ENCODE measurements at places on chromosomes 13 and 19. TPM values are rescaled to one million over a fixed set of nuclear protein-coding genes. Genes with fewer than 3 reads are reported as not detected.

Gene FOXO1
- 14.4 TPM for total RNA-seq

Gene ZNF730
- total RNA-seq: not detected

Gene FARSA
- total RNA-seq: 34.6 TPM

DNA sequence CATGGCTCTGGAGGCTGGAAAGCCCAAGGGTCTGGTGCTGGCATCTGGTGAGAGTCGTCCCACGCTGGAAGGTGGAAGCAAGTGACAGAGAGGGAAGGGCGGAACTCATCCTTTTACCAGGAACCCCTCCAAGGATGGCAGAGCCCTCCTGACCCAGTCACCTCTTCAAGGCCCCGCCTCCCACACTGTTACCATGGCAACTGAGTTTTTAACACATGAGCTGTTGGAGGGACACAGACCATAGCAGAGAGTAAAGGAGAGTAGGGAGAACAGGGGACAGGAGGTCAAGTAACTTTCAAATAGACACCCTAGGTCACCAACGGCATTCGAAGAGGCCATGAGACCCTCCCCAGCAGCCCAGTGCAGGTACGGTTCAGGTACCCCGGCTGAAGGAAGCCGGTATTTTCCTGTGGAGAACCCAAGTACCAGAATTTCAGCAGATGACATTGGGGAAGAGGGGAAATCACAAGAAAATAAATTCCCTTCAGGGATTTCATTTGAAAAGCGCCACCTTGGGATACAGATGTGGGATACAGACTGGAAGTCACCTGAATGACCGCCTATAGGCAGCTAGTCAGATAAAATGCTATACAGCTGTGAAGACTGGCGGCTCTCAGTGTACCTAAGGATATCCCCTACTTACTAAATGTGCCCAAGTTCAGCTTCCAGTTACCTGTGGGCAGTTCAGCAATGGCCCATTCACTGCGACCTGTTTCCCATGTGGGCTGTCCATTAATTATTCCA is 8.0 kb downstream of the IL17D start:
- no peak for DNase-seq

Gene ZNF283
- total RNA-seq: 9.0 TPM

DNA sequence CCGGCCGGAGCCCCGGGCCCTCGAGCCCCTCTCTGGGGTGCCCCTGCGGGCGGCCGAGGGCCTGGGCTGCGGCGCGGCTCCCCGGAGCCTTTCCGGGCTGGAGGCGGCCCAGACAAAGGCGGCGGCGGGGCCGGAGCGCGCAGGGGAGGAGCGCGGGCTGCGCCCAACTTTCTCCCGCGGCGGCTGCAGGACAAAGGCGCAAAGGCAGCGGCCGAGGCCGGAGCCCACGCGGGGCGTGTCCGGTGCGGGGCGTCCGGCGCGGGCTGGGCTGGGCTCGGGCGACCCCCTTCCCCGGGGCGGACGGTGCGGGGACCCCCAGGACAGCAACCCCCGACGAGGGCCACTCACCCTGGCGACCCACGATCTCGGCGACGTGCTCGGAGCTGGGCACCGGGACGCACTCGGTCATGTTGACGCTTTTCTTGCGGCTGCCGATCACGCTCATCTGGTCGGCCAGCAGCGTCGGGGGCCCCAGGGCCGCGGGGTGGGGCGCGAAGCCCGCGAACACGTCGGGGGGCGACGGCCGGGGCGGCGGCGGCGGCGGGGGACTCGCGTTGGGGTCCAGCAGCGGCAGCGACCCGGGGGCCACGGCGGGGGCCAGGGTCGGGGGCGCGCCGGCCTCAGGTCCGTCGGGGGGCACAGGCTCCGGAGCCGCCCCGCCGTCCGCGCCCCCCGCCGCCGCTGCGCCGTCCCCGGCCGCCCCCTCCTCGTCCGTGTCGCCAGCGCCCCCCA is 843 bp downstream of the MEX3D start:
- DNase-seq: peak; percentile 64

- DNase-seq: peak; percentile 88
Observed at GRCh38 chr19:48325265-48325910, at the start of gene EMP3. TSS of gene EMP3 (plus strand) at chr19:48325552. CDS start at chr19:48326845, 1,293 bp downstream.

GRCh38 chr13:23674795-23675640 is 104.8 kb downstream of the TNFRSF19 start:
- no peak for DNase-seq

GRCh38 chr19:944171-944567 is 18.3 kb downstream of the ARID3A start:
- DNase-seq: peak; percentile 57

- DNase-seq: no peak
Observed at GRCh38 chr19:19570571-19570970, 32.5 kb downstream of the CILP2 start.

Gene CA11
- total RNA-seq: 7.5 TPM
